Activated naive CD8-positive, alpha-beta T cell treated with anti-CD3 and anti-CD28 coated beads for 36 hours (primary cell): ENCODE measurements at places on chromosomes 1 and 21.

DNA sequence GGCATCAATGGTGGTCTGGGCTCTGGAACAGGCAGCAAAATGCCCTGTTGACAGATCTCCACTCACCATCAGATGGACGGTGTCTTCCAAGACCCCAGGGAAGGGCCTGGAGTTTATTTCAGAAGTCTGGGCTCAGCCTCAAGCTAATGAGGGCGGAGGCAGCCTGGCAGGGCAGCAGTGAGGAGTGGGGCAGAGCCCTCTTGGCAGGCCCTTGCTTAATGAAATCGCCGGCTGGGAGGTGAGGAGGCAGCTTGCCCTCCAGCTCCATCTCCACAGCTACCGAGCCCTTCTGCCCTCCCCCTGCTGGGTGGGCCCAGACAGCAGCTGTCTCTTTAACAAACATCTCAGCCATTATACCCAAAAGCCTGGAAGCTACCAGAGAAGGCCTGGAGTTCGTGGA, 22.0 kb upstream of the GRIK3 start:
- DNase-seq = no peak

DNA sequence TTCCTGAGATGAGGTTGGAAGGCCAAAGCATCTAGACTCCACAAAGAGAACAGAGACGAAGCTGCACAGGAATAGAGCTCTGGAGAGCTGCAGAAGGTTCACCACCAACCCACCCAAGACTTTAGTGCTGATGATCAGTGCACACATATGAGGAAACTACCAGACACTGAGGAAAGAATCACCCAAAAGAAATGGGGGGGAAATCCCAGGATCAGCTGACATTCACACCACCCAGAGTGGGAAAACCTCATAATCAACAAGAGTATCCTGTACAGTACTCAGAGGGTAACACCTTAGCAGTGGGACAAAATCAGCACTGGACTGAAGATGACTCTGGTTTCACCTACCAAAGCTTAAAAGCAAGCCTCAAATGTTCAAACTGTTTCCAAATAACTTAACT, 36.4 kb downstream of the DENND1B start:
- DNase-seq = no peak

GRCh38 chr1:234718496-234719453, 108.8 kb upstream of the IRF2BP2 start:
- DNase-seq = no peak

- no peak for DNase-seq
These were observed 23.0 kb downstream of the TMEM201 start for GRCh38 chr1:9611716-9612115.

- no peak for DNase-seq
These were observed 12.2 kb upstream of the TRNP1 start for GRCh38 chr1:26981146-26981846.
